ENCODE measurements at places on chromosomes 13 and 19.

GRCh38 chr13:59770451-59770850, 393.3 kb downstream of the DIAPH3 start:
- DNase-seq, result no peak

- no peak for DNase-seq
These were observed 333.2 kb downstream of the PCDH9 start for GRCh38 chr13:66896933-66897332.

GRCh38 chr19:15062036-15062435, 12.8 kb downstream of the CASP14 start:
- DNase-seq, result no peak

DNA sequence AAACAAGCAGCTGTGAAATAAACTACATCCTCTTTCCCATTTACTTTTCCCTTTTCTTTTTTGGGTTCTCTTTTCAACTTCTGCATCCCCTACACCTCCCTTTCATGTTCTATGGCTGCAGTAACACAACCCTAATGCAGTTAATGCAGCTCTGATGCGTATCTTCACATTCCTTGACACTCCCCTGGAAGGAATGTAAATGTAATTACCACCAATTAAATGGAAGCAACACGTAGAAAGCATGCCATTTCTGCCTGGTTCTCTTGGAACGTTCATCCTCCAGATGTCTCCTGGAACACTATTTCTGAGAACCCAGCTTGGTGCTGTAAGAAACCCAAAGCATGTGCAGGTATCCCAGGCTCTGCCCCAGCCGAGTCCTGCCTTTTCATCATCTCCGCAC, 166.8 kb upstream of the FREM2 start:
- DNase-seq, result no peak

GRCh38 chr13:106032441-106032840, 503.0 kb downstream of the EFNB2 start:
- DNase-seq, result no peak

GRCh38 chr19:33311326-33311682, 9.0 kb upstream of the CEBPA start:
- DNase-seq, result no peak

GRCh38 chr19:34804115-34804514, 31.1 kb upstream of the ZNF599 start:
- no peak for DNase-seq

DNA sequence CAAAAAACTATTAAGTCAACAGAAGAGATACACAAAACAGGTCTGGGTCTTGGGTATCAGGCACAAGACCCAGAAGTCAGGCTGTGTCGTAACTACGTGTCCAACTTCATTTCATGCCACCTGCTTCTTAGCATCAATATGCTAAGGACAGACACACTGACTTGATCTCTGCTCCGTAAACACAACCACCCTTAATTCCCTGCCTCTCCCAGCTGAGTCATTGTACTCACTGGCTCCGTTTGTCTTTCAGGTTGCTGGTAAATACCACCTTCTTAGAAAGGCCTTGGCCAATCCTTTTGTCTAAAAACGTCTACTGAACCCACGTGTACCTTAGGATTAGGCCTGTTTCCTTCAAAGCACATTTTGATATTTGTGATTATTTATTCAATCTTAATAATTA, 726.2 kb downstream of the PCDH9 start:
- DNase-seq, result no peak

GRCh38 chr13:40940841-40941240, 78.3 kb downstream of the ELF1 start:
- DNase-seq, result no peak

GRCh38 chr13:97255515-97256021, 33.4 kb downstream of the MBNL2 start:
- DNase-seq, result no peak

DNA sequence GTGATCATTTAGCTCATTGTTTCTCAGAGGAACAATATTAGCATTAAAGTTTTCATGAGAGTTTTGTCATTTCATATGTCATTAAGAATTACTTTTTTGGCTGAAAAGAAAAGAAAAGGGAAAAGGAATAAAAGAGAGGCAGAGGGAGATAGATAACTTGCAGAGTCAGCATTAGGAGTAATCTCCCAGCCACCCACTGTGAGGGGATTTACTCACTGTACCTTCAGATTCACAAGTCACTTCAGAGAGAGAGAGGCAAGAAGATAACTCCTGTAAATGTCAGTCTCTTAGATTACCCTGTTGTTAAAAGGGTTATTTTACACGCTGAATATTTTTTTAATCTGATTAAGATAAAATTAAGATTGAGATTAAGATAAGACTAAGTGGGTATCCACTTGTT, 125.2 kb downstream of the POU4F1 start:
- no peak for DNase-seq

- DNase-seq, result no peak
These were observed 50.4 kb downstream of the MBNL2 start for GRCh38 chr13:97272526-97272925.

DNA sequence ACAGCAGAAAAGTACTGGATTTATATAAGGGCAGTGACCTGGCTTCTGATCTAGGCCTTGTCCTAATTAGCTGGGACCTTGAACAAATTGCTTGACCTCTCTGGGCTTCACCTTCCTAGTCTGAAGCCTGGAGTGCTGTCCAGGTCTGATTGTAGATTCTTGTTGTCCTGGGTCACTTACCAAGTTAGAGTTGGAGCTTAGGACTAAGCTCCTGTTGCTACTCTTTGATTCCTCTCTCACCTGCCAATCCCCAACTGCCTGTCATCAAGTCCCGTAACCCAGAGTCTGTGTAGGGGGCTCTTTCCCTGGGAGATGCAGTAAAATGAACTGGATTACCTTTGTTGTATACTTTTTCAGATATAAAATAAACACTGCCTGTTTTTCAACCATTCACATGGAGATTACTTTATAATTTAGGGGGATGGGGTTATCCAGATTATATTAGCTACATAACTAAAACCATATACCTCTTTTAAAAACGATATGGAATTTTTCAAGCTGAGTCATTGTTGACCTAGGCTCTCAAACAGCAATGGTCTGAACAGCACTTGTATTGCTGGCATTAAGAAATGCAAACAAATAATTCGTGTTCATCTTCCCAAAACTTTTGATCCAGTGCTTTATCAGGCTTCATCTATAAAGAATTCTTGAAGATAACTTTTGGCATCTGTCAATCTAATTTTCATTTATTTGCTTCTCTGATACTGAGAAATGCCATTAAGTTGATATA, 5.8 kb downstream of the ARHGAP35 start:
- DNase-seq, result no peak

DNA sequence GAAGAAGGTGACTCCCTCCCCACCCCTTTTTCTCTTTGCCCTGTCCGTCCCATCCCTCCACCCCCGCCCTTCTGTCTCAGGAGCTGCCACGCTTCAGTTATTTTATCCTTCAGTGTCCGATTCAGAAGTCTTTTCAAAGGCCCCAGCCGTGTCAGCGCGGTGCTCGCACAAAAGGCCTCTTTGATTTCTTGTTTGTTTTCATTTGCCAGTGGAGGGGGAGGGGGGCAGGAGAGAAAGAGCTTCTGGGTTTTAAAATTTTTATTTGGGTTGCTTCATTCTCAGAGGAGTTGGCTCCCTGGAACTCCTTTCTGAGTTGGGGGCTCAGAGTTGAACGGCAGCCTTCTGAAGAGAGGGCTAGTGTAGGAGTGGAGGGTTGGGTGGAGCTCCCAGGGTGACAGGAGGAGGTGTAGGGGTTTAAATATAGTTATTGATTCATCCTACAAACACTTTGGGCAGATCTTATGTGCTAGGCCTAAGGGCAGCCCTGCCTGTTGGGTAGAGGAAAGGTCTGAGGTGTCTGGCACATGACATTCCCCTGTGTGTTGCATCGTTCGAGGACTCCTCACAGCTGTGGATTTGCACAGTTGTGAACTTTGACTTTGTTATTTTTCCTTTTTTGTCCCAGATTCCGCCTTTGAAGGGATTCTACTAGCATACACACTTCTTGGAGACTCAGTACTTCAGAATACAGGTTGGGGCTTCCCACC, 36.8 kb downstream of the NFIX start:
- DNase-seq, result no peak

- no peak for DNase-seq
These were observed 18.7 kb downstream of the PAF1 start for GRCh38 chr19:39372047-39372802.

DNA sequence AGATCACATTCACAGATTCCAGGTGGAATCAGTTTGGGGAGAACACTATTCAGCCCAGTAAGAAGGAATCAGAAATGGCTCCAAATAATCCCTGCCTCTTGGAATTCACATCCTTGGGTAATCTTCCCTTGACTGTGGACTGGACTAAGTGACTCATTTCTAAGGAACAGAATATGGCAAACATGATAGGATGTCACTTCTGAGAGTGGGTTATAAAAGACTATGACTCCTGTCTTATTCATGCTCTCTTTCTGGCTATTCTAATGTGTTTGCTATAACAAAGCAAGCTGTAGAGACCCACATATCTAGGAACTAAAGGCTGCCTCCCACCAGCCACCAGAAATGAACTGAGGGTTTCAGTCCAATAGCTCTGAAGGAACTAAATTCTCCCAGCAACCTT, 37.8 kb downstream of the MBD3L2B start:
- DNase-seq, result no peak

DNA sequence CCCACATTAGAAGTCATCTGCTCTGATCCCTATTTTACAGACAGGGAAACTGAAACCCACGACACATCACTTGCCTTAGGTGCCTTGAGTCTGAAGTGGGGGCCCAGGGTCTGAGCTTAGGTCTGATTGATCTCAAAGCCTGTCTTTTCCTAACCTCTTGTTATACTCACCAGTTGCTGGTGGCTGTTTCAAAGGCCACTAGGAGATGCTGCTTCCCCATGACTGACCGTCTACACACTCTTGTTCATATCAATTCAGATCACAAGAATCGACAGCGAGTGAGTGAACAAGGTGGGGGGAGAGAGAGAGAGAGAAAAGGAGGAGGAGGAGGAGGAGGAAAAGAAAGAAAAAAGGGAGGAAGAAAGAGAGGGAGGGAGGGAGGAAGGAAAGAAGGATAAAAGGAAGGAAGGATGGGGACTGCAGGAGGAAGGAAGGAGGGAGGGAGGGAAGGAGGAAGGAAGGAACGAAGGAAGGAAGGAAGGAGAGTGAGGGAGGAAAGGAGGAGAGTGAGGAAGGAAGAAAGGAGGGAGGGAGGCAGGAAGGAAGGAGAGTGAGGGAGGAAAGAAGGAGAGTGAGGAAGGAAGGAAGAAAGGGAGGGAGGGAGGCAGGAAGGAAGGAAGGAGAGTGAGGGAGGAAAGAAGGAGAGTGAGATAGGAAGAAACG, 3.3 kb downstream of the OR10H1 start:
- no peak for DNase-seq

DNA sequence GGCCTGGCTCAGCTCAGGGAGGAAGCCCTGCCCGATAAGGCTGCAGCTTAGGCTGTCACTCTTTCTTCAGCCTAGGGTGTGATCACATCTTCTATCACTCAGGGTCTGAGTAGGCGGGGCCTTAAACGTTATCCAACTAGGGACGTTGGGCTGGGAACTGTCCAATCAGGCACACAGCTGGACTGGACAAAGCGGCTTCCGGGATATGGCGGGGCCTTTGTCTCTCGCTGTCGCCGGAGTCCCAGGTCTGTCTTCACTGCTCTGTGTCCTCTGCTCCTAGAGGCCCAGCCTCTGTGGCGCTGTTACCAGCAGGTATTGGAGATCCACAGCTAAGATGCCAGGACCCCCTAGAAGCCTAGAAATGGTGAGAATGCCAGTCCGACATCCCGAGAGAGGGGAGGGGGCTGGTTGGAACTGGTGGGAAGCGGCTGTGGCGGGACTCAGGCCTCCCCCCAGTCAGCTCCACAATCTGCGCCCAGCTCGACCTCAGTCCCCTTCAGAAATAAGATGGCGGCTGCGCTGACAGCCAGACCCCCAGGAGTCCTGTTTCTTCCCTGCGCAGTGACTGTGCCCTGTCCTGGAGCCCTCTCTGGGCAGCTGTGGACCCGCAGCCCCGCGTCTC, at the start of gene ZNF254:
ZNF254 (plus strand) TSS at position 214 of the 622 bp plus-strand sequence; CDS start at position 335, 121 bp downstream.
- peak; percentile 57 for DNase-seq

DNA sequence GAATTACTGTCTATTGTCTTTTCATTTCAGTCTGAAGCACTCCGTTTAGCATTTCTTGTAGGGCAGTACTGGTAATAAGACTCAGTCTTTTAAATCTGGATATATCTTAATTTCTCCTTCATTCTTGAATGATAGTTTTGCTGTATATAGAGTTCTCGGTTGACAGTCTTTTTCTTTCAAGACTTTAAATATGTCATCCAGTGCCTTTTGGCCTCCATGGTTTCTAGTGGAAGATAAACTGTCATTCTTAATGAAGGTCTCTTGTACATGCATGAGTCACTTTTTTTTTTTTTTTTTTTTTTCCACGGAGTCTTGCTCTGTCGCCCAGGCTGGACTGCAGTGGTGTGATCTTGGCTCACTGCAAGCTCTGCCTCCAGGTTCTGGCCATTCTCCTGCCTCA, 27.2 kb upstream of the ZDHHC20 start:
- no peak for DNase-seq

- no peak for DNase-seq
These were observed 37.5 kb downstream of the TSSK6 start for GRCh38 chr19:19477705-19478383.

DNA sequence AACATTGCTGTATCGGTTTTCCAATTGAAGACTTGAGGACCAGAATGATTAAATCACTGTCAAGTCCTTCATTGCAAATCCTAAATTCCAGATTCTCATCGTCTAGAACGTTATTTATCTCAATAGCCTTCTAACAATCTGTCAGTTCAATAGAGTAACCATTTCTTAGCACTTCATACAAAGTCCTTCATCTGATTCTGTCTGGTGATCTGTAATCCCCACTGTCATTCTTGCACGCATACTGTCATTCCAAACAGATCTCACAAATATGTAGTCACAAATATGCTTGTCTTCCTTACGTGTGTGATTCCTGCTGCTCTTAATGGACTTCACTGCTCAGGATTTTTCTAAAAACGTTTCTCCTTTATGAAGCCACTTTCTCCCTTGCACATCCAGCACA, 1197.5 kb downstream of the EFNB2 start:
- no peak for DNase-seq

DNA sequence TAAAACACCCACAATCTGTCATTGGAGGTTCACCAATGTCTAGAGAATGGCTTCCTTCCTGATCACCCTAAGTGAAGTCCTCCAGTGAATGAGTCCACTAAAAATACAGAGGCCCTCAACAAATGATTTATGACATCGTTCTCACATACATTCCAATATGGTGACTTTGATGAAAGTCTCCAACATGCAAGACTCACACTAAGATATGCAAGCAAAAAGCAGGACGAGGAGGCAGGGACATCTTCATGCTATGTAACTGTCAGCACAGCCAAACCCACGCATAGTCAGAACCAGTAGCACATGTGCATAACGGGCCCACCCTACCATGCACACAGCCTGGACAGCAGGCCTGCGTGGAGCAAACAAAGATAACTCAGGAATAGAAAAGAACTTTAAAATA, 16.6 kb upstream of the LSM14A start:
- no peak for DNase-seq

GRCh38 chr19:38194061-38194701, 29.8 kb downstream of the DPF1 start:
- no peak for DNase-seq

GRCh38 chr19:45485305-45486077, 11.4 kb downstream of the RTN2 start:
- peak; percentile 98 for DNase-seq

DNA sequence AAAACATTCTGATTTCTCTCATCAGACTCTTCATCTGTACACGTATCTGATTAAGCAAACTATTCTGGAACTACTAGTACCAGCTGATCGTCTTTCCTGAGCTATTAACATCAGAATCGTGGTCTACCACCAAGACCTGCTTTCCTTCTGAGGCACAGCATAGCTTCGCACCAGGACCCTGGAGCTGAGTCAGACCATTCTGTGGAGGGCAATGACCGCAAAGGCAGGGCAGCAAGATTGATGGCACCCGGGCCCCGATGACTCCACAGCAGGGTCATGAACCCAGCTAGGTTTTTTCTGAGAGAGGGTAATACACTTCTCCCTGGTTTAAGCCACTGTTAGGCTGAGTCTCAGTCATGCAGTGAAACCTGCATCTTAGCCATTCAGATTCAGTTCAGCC, 158.7 kb upstream of the GPR12 start:
- DNase-seq, result no peak

Measured in stimulated activated CD4-positive, alpha-beta T cell treated with anti-CD3 and anti-CD28 coated beads, Interleukin-12 subunit alpha, Interleukin-12 subunit beta, amount 100 ng/mL, for 4 hours (primary cell).